ENCODE measurements at places on chromosomes 13 and 19. TPM values are rescaled to one million over a fixed set of nuclear protein-coding genes. Genes with fewer than 3 reads are reported as not detected.

Gene GPR4
- total RNA-seq, result 0.48 TPM

Gene ZNF773
- total RNA-seq, result 6.3 TPM

Gene PALM3
- total RNA-seq, result 25.9 TPM

Gene ZNF136
- 6.7 TPM for total RNA-seq

Gene NKG7
- total RNA-seq, result 0.53 TPM

Gene ZSCAN4
- total RNA-seq, result 0.09 TPM

Gene TTC9B
- total RNA-seq, result not detected

Gene FGF21
- 0.44 TPM for total RNA-seq

Gene RB1
- total RNA-seq, result 22.0 TPM

Gene CEBPA
- total RNA-seq, result 5.6 TPM

Gene CYP4F2
- total RNA-seq, result 1.2 TPM

Gene ZNF491
- 2.1 TPM for total RNA-seq

Gene ZNF223
- total RNA-seq, result 5.7 TPM

DNA sequence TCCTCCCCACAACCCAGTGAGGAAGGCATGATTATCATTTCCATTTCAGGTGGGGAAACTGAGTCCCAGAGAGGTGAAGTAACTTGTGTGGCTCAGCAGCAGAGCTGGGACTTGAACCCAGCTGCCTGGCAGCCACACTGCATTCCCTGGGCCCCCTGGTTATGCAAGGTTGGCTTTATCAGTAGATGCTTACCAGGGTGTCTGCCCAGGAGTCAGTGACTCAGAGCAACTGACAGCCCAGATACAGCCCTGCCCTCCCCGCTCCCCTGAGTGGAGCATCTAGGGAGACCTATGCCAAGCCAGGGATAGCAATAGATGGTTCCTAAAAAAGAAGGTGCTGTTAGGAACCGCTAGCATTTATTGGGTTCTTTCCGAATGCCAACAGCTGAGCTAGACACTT is 5.9 kb downstream of the IGLON5 start:
- DNase-seq, result no peak

GRCh38 chr13:38888309-38888708 is 102.3 kb downstream of the STOML3 start:
- no peak for DNase-seq

GRCh38 chr19:27742041-27742440 is 1470.9 kb downstream of the UQCRFS1 start:
- DNase-seq, result no peak

GRCh38 chr13:43377149-43377548 is 353.8 kb downstream of the DNAJC15 start:
- DNase-seq, result no peak

GRCh38 chr13:113647351-113648215 is 10.4 kb downstream of the ATP4B start:
- peak; percentile 8 for DNase-seq

DNA sequence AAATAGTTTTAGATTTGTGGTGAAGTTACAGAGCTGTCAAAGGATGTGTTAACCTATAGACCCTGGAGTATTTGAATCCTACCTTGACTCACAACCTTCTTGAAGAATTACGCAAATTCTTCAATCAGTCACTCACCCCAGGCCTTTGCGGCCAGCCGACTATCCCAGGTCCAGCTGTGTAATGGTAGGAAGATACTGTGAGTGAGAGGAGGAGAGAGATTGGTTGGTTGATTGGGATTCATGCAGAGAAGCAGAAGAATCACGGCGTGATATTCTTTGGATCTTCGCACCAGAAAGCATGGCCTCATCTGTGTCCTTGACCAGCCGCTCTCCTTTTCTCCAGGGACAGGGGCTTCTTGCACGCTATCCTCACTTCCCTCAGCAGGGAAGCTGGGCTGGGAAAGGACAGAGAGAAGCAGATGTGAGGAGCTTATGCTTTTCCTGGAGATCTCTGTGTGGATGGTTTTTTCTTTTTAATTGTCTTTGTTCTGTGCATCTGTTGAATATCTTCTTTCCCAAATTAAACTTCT is 249.1 kb downstream of the GGACT start:
- DNase-seq, result no peak

DNA sequence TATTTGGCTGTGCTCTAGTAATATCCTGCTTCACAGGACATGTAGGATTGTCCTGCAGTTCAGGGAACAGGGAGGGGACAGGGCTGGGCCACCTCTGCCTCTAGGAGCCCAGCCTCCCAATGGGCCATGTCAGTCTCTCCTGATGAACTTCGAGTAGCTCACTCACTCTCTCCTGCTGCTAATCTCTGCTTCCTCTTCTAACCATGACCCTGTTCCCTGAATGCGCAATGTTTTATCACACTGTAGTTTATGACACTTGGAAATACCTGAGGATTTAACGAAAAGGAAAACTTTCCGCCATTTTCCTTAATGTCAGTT is 9.2 kb downstream of the PARP4 start:
- DNase-seq, result no peak

DNA sequence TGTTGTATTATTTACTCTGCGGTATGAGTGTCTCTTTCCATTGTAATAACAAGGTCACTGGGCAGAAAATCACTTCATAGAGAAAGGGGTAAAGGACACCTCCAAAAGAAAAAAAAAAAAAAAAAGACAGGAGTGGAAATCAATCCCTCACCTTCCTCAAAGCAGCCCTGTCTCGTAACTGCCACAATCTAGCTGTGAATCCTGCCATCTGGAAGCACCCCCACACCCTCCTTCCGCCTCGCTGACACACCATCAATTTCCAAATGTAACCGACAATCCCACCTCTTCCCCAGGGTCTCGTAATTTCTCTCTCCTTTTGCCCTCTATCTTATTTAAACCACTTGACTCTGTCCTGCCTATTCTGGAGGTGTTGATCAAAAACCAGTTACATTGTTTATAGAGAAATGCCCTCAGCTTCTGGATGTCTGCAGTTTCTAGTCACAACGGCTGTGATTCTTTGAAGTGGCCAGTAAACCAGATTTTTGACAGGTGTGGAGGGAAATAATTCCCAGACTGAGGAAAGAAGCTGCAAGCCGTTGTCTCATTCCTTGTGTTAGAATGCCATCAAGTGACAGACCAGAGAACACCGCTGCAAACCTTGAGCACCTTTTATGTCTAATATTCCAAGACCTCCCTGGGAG is 9.1 kb upstream of the POP4 start:
- no peak for DNase-seq

- no peak for DNase-seq
Observed at GRCh38 chr13:19345158-19345557, 163.5 kb upstream of the TUBA3C start.

DNA sequence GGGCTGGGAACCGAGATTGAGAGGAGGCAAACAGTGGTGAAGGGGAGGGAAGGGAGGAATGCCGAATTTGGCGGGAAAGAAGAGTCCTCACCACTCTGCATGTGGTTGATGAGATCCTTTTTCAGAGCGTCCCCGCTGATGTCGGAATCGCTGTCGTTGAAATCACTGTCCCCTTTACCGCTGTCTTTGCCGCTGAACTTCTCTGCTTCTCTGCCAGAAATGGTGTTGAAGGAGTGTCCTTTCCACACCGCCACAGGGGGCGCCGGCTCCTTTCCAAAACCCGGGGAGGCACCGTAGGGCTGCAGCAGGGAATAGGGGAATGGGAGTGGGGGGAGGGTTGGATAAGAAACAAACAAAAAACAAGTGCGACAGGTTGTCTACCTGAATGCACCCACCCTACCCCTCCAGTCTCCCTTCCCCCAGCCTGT is 3.1 kb downstream of the PCDH8 start:
- peak; percentile 56 for DNase-seq

DNA sequence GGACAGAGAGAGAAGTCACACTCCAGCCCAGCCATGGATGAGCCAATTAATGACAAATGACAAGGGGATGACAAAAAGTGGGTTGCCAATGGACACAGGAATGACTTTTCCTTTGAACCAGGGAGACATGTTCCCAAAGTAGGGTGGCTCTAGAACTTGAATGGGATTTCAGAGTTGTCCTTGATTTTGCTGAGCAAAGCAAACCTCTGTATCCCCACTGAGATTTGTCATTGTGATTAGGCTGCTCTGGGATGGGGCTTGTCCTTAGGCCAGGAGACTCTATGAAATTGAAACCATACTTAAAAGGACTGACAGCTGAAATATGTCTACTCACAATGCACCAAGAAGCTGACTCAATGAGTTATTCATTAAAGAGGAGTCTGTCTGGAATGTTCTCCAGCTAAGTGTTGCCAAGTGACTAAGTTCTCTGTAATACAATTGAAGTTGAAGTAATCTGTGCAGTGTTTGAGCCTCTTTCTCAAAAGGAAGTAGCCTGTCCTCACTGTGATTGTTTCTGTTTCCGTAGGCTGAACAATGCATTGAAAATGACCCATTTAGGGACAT is 69.0 kb upstream of the PCDH9 start:
- no peak for DNase-seq

GRCh38 chr13:60893801-60894200 is 496.8 kb downstream of the TDRD3 start:
- DNase-seq, result no peak

DNA sequence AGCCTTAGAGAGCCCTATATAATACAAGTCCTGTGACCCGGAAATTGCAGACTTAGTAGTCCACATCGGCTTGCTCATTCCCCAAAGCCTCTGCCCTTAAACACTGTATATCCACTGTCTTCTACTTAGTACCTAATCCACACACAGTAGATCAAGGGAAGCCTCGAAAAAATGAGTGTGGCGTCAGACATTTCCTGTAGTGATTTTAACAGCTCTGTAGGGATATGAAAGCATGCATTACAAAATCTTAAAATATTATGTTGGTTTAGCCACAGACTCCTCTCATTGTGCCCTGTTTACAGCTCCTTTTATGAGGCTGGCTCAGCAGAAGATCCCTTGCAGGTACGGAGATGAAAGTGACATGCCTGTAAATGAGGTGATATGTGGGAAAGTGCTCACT is 416.3 kb downstream of the LIG4 start:
- DNase-seq, result no peak

- DNase-seq, result no peak
Observed at GRCh38 chr13:24784319-24784718, 20.4 kb downstream of the RNF17 start.

DNA sequence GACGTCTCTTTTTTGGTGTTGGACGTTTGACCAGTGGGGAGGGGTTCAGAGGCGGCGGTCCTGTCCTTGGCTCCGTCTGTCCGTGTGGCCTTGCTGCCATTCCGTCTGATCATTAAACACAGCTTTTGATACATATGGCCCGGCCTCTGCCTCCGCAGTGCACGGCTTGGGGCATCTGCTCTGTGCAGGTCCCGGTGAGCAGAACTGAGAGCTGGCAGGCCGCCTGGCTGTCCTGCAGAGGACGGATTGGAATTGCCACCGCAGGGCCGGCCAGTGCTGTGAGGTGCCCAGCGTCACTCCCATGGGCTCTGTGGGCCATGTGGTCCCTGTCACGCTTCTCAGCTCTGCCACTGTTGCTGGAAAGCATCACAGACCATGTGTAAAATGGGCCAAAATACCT is 5.4 kb upstream of the TMPRSS9 start:
- DNase-seq, result no peak

- no peak for DNase-seq
Observed at GRCh38 chr13:39496506-39496905, 106.5 kb downstream of the LHFPL6 start.
